ENCODE measurements at places on chromosomes 3 and 15.

DNA sequence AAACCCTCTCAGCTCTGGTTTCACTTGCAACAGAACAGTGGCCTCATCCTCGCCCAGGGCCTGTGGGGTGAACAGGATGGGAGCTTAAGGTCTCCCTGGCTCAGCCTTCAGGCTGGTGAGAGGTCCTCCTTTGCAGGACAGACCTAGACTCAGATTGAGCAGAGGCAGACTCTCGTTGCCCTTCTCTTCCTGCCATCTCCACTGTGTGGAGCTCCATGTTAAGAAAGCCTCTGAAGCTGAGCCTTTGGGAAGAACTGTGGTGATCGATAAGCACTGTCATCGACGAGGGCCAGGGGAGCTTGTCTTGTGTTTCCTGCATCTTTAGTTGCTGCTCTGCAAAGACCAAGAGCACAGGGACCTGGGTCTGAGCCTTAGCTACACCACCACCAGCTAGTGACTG, 37.8 kb upstream of the GRIP2 start:
- DNase-seq: no peak

GRCh38 chr15:54519577-54519976, 541.3 kb downstream of the UNC13C start:
- no peak for DNase-seq

DNA sequence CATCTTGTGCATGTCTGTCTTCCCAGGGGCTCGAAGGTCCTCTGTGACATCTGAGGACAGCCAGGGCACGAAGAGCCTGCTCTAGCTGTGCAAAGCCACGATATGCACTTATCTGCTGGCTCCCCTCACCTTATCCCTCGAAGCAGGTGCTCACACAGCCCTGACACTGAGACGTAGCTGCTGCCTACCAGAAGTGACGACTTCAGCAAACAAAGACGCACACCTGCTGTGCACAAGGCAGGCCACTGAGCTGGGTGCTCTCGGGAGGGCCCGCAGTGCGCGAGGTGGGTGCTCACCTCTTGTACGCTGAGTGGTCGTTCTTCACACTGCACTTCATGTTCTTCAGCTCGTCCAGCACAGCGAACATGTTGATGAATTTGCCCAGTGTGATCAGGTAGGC, 37.3 kb downstream of the CYFIP1 start:
- DNase-seq: no peak

- DNase-seq: no peak
Observed at GRCh38 chr15:74958320-74958907, 1.8 kb upstream of the RPP25 start.

DNA sequence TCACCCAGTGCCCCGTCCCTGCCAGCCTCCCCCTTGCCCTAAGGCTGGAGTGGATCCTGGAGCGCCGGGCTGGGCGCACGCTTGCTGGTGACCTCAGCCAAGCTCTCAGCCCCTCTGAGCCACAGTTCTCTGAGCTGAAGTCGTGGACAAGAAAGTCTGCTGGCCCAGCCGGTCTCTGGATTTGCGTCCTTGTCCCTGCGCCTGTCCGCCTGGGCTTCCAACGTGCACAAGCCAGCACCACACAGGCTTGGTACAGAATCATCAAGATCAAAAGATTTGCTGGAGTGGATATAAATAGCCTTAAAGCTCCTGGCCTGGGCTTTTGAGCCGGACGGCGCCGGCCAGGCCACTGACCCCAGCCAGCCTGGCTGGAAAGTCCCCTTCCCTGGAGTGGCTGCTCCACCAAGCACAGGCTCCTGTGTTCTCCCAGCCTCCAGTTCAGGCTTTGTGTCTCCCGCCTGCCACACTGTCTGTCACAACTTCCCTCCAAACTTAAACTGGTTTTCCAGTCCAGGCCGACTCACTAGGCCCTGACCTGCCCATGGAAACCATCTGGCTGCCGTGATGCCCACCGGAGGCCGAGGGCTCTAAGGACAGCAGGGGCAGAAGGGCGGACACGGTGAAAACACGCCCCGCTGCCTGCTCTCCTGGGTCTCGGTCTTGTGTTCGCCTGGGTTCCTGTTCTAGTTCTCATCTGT, 156.2 kb downstream of the NUP210 start:
- no peak for DNase-seq

GRCh38 chr3:146187334-146187950, 26.5 kb upstream of the PLOD2 start:
- DNase-seq: no peak

- peak; percentile 8 for DNase-seq
Observed at GRCh38 chr15:67680641-67681040, 138.1 kb downstream of the MAP2K5 start.

DNA sequence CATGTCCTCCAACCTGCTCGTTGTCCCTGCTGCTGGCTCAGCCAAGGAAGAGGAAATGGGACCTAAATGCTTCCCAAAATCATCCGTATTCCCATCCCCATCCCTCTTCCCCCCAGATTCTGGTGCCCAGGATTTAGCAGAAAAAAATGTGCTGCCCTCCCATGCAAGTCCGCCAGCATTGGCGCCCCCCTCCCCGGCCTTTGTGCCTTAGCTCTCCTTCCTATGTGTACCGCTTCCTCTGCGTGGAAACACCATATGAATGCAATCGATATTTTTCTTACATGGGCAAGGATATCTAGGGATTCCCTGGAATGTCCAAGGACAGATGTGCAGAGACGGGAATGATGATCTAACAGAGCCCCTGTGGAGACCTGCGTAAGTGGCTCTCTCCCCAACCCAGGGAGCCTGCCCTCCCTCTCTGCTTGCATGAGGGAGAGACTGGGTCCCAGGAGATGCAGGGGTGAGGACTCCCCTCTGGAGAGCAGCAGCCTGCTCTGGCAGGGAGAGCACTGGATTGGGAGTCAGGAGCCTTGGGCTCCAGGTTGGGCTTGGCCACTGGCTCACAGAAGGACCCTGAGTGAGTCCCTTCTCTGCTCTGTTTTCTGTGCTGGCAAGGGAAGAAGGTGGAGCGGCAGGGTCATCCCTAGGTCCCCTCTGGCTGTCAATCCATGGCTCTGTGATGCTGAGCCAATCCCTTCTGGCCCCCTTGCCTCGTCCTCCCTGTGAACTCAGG, 227.2 kb downstream of the XXYLT1 start:
- DNase-seq: no peak

DNA sequence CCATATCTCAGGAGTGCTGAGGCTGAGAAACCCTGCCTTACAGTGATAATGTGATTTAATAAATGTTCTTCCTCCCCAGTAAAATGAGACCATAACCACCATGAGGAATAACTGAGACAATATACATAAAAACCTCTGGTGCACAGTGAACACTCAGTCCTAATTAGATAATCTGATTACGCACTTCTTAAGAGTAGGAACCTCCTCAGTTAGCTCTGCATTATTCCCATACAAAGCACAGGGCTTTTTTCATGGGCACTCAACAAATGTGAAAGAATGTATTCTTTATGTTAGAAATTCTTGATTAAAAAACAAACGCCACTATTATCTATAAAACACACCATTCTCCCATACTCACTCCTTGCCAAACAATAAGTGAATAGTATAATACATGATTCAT, 97.0 kb downstream of the TNIK start:
- DNase-seq: no peak

DNA sequence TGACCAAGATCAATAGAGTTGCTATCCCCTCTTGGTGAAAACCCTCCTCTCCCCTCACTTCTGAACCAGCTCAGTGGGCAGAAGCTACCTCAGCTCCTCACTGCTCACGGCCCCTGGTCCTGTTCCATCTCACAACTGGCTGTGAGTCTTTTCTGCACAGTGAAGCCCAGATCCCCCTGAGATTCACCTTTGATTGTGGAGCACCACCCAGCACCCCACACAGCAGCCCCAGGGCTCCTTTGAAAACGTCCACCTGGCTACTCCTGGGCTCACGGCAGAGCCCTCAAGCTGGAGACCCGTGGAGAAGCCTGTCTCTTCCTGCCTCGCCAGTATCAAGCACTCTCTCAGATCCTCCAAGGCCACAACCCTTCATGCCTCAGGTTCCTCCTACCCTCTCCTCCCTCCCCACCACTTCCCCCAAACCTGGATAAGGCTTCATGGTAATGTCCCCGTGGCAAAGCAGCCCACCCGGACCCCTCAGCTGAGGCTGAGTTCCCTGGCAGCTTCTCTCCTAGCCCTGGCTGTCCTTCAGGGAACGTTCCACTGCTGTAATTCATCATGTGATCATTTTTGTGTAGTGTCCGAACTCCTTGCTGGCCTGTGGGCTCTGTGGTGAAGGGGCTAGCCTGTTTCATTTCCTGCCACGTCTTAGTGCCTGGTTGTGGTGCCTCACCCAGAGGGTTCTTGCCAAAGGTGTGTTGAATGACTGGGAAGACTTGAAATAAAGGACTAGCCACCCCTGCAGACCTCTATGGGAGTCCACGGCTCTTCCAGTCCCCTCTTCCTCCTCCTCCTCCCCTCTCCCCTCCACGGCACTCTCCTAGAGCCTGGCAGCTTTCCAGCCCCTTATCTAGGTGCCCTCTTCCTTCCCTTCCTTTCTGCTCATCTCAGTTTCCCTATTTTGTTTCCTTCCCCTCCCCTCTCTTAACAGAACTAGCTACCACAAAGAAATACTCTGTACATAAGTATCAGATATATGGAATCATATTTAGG, 44.5 kb downstream of the KY start:
- no peak for DNase-seq

DNA sequence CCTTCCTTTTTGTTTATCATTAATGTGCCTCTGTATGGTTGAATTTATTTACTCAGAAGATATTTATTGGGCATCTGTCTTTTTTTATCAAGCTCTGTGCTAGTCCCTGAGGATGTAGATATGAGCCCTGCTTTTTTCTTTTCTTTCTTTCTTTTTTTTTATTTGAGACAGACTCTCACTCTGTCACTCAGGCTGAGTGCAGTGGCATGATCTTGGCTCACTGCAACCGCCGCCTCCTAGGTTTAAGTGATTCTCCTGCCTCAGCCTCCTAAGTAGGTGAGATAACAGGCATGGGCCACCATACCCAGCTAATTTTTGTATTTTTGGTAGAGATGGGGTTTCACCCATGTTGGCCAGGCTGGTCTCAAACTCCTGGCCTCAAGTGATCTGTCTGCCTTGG, 58.5 kb downstream of the MBNL1 start:
- no peak for DNase-seq

- no peak for DNase-seq
Observed at GRCh38 chr3:14329842-14330241, 72.6 kb upstream of the SLC6A6 start.

GRCh38 chr15:55124616-55125015, 72.1 kb downstream of the RSL24D1 start:
- no peak for DNase-seq

DNA sequence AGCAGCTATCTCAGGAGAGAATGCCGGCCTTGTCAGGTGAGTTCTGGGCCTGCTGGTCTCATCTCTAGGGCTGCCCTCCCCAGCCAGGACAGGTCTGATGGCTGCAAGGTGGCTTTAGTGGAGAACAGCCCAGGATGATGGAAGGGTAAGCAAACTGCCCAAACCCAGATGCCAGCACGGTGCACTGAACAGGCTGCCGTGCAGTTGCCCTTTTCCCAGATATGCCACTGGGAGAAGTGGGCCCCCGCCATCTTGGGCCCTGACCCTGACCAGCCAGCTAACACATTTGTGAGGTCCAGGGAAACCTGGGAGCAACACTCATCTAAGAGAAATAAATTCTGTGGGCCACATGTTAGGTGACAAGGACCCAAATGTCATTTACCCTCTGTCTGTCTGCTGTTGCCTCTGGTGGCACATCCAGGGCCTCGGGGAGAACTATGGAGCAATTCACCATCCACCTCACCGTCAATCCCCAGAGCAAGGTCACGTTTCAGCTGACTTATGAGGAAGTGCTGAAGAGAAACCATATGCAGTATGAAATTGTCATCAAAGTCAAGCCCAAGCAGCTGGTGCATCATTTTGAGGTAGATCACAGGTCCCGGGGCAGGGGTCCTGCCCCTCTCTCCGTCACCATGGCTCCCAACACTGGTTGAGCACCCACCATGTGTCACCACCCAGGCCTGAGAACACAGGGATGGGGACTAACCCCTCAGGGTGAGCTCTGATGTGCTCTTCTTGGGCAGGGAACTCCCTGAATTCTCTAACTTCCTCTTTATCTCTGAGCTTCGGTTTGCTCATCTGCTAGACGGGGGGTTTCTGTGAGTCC, 1.8 kb downstream of the ITIH1 start:
- no peak for DNase-seq

GRCh38 chr15:48463366-48463880, 132.2 kb downstream of the DUT start:
- DNase-seq: no peak

DNA sequence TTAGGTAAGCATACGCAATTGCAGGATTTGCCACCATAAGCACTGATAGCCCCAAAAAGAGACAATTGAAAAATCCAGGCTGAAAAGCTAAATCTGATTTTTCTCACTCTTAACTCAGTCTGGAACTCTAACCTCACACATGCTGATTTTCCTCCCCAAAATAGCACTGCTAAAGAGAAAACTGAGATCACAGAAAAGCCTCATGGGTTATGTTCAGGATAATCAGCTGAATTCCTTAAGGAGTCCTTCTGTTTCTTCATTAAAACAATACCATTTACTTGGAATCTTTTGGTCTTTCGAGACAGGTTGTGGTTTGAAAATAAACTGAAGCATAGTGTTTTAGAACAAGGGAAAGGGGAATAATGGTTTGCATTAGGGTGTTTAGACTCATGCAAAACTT, 144.3 kb upstream of the LRRN1 start:
- DNase-seq: no peak

GRCh38 chr3:179321668-179322285, 1.1 kb upstream of the ZNF639 start:
- DNase-seq: no peak

Measured in fibroblast of skin of left biceps (primary cell).